ENCODE measurements at places on chromosomes 1 and 21. TPM values are rescaled to one million over a fixed set of nuclear protein-coding genes. Genes with fewer than 3 reads are reported as not detected.

The FBXO42 gene
- total RNA-seq = 19.1 TPM

GRCh38 chr1:81920886-81921285 is 120.2 kb downstream of the ADGRL2 start:
- DNase-seq = no peak

DNA sequence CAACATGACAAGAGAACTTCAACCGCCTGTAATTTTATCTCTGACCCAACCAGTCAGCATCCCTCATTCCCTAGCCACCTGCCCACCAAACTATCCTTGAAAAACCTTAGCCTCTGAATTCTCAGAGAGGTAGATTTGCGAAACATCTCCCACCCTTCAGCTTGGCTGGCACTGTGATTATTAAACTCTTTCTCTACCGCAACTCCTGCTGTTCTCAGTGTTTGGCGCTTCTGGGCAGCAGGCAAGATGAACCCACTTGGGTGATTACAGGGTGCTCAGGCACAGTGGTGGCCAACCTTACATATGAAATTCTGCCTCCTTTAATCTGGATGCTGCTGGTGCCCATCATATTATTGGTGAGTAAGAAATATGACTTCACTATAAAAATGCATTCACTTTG is 22.1 kb downstream of the CCDC190 start:
- no peak for DNase-seq

- DNase-seq = no peak
Measured at GRCh38 chr21:25934130-25934529, 199.4 kb downstream of the GABPA start.

- DNase-seq = no peak
Measured at GRCh38 chr1:31897526-31898100, 40.6 kb downstream of the PTP4A2 start.
